ENCODE measurements at places on chromosomes 1 and 21.

DNA sequence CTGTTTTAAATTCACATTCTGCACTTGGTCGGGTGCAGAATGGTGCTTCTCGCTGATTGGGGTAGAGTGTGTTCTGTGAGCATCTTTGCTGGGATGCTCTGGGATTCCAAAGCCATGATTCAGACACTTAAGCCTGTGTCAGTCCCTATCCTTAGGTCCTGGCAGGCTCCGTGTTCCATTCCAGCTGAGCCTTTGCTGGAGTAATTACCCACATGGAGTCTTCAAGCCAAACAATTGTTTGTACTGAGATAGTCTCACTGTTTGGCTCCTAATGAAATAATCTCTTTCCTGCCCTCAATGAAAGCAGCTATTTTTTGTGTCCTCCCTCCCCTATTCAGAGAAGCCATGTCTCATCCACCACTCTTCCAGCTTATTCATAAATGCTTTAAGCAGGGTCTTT is 18.7 kb downstream of the SMAP2 start:
- no peak for DNase-seq

- no peak for DNase-seq
These were observed 1.3 kb downstream of the TBX15 start for GRCh38 chr1:118986555-118987467.

DNA sequence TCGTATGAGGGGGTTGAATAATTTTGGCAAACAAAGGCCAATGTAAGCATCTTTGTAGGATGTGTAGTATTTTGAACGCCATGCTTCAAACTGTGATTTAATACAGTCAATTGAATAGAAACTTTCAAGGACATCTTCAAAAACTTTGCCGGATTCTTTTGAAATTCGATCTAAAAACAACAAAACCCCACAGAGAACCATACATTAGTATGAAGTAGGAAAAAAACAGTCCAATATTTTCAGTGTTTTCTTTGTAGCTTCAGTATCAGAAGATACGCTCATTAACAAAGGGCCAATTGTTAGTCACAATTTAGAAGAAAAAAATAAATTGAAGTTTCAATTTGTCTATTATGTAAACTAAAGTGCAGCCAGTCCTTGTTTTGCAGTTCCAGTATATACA is 20.7 kb upstream of the SYNJ1 start:
- DNase-seq, result no peak

DNA sequence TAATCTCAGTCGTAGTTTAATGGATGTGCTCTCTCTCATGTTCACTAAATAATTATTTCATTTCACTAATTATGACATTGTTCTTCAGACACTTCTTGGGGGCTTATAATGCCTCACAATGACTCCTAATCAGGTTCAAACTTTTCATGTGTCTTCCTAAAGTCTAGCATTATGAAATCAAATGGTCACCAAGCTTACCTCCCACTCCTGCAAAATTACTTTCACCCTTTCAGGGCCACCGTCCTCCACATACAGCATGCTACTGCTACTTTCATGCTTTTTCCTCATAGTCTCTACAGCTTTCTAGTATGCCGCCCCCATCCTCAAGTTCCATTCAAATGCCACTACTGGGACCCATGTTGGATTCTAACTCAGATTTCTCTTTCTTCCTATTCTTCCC is 59.8 kb upstream of the C1orf53 start:
- no peak for DNase-seq

DNA sequence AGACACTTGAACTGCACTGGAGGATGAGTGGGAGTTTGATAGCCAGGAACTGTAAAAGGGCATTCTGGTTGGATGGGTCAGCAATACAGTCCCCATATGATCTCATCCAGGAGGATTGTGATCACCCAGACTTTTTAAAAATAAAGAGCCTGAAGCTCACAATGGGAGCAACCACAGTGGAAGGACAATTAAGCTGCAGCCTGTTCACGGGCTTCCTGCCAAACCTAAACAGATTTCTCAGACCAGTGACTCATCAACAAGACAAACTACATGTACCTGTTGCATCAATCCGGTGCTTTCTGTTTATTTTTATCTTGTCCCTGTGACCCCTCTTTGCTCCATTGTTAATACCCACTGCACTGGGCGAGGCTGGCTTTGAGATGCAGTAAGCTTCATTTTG is 52.3 kb downstream of the PAPPA2 start:
- no peak for DNase-seq

DNA sequence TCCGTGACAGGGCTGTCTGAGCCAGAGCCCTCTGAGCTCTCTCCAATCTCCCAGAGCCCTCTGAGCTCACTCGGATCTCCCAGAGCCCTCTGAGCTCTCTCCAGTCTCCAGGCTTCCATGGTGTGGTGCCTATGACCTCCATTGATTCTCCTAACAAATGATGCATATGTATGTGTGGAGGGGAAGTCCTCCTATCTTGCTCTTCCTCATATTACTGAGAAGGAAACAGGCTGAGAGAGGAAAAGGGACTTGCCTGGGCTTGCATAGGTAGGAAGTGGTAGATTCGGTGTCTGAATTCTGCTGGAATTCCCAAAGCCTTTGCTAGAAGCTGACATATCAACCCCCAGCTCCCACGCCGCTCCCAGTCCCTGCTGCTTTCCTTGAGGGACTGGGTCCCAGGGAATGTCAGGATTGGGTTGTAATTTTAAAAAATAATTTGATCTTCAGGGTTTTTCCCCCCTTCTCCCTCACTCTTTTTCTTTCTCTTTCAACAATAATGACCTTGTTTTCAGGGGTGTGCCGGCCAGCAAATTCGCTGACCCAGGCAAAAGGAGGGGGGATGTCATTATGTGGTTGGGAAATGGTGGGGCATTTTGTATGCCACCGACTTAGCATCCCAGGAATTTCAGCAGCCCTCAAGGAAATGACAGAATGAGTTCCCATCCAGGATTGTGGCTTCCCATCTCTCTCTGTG is 42.3 kb upstream of the RUNX3 start:
- DNase-seq, result no peak

DNA sequence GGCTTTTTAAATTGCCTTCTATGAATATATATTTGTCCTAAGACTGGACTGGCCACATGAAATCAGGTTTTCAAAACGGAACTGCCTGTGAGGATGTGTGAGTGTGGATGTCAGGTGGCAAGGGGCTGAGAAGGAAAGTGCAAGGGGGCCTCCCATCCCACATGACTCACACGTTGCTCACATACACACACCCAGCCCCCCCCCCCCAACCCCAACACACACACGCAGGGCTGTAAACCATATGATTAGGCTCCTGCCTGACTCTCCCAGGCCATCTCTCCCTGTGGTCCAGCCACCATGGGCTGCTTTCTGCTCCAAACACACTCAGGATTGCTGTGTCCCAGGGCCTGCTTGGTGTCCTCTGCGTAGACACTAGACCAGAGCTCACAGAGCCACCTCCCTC is 22.4 kb downstream of the DEGS1 start:
- no peak for DNase-seq

GRCh38 chr1:207849016-207849415 is 61.9 kb downstream of the CD34 start:
- DNase-seq, result no peak

DNA sequence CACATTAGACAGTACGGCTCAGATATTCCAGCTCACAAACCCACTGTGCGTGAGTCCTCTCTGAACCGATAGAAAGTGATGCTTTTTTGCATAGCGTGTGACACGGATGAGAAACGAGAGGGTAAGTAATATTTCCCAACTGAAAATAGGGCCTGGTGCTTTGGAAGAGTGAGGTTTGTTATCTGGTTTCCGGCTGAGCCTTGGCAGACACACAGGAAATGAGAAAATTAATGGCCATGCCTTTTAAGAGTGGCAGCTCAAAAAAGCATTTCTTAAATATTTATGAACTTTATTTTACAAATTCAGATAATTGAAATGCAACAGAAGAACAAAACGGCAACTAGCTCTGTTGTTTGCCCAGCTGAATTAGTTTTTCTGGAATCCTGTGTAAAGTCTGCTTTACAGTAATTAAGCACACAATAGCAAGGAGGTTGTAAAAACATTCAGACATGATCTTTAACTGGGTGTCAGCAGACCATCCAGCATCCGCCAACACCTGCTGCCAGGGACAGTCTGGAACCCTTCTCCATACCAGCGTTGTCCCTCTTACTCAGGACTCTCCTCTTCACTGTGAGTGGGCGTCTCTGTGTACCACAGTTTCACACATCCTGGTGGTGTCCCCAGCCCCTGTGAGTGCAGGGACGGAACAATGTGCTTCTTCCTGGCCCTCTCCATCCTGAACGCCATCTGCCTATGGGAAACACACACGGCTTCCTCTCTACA is 155.4 kb downstream of the PGBD5 start:
- no peak for DNase-seq

GRCh38 chr1:61782771-61783170 is 40.5 kb downstream of the PATJ start:
- DNase-seq, result peak; percentile 28
